Omental fat pad (tissue), 4 donors: ENCODE measurements at places on chromosomes 13 and 19. TPM values are rescaled to one million over a fixed set of nuclear protein-coding genes. Genes with fewer than 3 reads are reported as not detected.

NXNL1 gene
- not detected for total RNA-seq

PEAK3 gene
- total RNA-seq, result 1.3 TPM

ENOX1 gene
- 8.9 TPM for total RNA-seq

KRI1 gene
- total RNA-seq, result 36.3 TPM

SHD gene
- not detected for total RNA-seq

- DNase-seq, result no peak
Measured at GRCh38 chr13:43044720-43045301, 21.4 kb downstream of the DNAJC15 start.

DNA sequence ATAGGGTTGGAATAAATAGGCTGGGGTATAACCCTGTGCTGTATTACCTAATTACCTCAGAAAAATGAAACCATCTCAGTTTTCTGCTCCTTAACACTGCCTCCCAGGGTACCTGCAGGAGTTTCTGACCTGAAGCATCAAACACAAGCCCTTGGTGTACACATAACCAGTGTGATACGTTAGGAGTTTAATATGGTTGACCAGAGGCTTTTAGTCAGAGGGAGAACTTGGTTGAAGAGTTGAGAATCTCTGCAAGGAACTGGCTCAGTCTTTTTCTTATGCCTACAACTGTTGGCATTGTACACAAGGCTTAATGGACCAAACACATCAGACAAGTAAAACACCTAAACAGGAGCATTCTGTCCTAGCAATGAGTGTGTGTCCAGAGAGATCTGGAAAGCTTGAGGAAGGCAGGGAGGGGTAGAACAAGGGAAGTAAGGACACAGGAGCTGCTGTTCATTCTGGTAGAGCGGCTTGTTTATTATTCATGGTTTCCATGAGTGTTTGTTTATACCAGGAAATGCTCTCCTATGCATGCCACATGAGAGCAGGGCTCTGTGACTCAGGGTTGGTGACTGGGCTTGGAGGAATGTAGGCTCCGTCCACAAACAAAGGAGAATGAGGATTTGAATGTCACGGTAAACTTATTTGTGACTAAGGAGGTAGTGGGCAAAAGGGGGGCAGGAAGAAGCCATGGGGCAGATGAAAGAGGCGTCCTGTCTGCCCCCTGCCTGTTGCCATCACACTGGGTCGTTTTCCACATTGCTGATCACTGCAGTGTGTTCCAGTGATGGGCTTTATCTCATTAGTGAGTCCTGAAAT, 11.9 kb upstream of the SPATA13 start:
- no peak for DNase-seq

ZNF536 gene
- not detected for total RNA-seq

GRCh38 chr19:13212759-13213330, 62.6 kb downstream of the IER2 start:
- peak; percentile 35 for DNase-seq

ERVV-1 gene
- not detected for total RNA-seq

DNA sequence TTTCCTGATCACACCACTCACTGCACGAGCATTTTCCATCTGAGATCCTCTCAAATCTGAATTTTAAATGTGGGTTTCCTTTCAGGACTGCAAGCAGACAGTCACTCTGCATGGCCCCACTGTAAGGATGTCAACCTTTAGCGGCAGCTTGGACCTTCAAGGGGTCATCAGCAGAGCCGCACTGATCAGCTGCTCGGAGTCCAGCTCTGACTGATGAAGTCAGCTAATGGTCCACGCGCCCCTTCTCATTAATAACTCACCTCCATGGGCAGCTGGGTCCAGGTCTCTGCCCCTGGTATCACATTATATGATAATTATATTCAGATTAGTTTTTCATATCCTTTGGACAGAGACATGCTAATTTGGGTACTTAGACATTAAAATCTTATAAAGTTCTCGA, 36.1 kb upstream of the PDCD5 start:
- no peak for DNase-seq

CEACAM4 gene
- 1.7 TPM for total RNA-seq

GRCh38 chr13:24682353-24682752, 2.1 kb downstream of the ATP12A start:
- no peak for DNase-seq

- DNase-seq, result no peak
Measured at GRCh38 chr13:41500511-41500910, 43.2 kb downstream of the RGCC start.

SMIM24 gene
- not detected for total RNA-seq

GRCh38 chr13:29743201-29743786, 107.1 kb downstream of the UBL3 start:
- DNase-seq, result no peak

PCP2 gene
- total RNA-seq, result not detected

DNA sequence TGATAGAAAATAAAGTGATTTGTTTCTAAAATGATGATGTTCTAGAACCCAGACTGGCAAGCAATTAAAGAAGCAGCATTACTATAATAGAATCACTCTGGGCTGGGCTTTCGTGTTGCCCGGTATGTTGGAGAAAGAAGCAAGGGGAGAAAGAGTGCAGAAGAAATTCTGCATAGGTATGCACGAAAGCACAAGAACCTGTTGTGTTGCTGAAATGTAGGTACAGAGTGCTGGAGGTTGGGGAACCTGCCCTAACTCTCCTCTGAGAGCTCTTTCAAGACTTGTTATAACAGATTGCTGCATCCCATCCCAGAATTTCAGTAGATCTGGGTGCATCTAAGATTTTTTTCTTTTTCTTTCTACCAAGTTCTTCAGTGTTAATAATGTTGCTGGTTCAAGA, 95.7 kb upstream of the DACH1 start:
- no peak for DNase-seq

DNA sequence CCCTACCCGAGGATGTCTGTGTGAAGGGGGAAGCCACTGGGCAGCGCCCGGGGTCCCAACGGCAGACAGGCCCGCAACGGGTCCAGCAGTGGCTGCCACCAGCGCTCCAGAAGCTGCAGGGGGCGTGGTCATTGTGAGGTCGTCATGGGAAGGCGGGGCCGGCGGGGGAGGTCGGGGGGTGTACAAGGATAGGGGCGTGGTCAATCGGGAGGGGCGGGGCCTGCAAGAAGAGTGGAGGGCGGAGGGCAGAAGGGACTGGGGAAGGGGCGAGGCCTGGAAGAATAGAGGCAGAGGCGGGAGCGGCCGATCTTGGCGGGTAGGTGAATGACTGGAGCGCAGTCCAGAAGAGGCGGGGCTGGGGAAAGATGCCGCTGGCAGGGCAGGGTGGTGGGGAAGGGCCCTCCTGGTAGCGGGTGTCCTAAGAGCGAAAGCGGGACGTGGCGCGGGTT, 4.4 kb downstream of the FUZ start:
- peak; percentile 97 for DNase-seq

CNMD gene
- not detected for total RNA-seq

- DNase-seq, result no peak
Measured at GRCh38 chr13:72586518-72586917, 140.9 kb downstream of the MZT1 start.

GRCh38 chr13:72804301-72804700, 22.4 kb downstream of the PIBF1 start:
- no peak for DNase-seq

IGFL3 gene
- not detected for total RNA-seq

GRCh38 chr13:75334634-75335447, 147.1 kb downstream of the TBC1D4 start:
- no peak for DNase-seq

TTYH1 gene
- 0.28 TPM for total RNA-seq

- no peak for DNase-seq
Measured at GRCh38 chr13:77375560-77376108, 48.7 kb upstream of the MYCBP2 start.

GRCh38 chr19:56617531-56617930, 22.4 kb downstream of the ZNF71 start:
- DNase-seq, result no peak

SBNO2 gene
- total RNA-seq, result 33.1 TPM

- no peak for DNase-seq
Measured at GRCh38 chr13:30125422-30126073, 181.8 kb downstream of the KATNAL1 start.

DNA sequence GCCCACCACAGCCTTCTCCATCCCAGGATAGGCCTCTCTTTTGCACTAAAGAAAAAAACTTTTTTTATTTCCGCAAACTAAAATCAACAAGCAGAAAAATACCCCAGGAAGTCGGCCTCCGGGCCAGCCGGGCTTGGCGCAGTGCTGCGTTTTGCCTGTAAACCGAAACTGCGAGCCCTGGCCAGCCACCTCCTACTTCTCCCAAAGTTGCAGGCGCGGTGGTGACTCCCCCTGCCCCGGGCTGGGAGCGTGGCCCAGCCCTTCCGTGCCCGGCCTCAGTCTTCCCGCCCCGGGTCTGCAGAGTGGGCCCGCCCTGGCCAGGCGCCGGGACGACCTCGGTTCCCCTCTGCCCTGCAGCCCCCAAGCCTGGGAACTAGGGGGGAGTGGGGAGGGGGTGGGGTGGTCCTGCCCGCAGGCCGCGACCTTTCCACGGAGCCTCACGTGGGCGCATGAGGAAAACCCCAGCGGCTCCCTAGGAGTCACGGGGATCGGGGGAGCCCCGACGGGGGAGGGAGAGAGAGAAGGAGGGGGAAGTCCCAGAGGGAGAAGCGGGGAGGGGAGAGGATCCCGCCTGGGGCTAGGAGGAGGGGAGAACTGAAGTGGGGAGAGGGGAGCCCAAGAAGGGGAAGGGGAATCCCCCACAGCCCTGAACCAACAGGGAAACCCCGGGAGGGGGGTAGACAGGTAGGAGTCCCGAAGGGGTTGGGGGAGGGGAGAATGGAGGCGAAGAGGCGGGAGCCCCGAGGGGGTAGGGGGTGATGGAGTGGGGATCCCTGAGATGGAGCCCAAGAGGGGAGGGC, 3.0 kb downstream of the GADD45B start:
- peak; percentile 63 for DNase-seq

DNA sequence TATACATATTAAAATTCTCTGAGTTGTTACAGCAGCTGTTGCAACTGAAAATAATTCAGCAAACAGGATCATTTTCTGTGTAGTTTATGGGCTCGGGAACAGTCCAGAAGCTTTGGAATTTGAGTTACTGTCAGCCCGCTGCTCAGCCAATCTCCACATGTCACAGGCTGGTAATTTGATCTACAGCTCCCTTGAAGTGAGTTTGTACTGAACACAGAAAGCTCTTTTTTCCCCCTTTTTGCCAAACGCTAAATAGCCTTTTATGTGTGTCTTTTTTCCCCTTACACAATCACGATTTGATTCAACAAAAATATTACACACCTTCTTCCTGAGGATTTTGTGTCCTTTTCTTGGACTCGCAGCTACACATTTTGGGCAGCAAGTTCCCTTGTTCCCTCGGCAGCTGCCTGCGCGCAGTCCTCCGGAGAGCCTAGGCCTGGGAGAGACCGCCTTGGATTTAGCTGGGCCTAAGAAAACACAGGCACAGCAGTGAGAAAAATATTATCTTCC, 371.4 kb downstream of the KCNRG start:
- DNase-seq, result no peak

PSG3 gene
- not detected for total RNA-seq

- no peak for DNase-seq
Measured at GRCh38 chr19:7191946-7192691, 102.1 kb downstream of the INSR start.

NPAS1 gene
- total RNA-seq, result 1.4 TPM

GRCh38 chr13:41006306-41006705, 12.8 kb downstream of the ELF1 start:
- DNase-seq, result no peak

DNA sequence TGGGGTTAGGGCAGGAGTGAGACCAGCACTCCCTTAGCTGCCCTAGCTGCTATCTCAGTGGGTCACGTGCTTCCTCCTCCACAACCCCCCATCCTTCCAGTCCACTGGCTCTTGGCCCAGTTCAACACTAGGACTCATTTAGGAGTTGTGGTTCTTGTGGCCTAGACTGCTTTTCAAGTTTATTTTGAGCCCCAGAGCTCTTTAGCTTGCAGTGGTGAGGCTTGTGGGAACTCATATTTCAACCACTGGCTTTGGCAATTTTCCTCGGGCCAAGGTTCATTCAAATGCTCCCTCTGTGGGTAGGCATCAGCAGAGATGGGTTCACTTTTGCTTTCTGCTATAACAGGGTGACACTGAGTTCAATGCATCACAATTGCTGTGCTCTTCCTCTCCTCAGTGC, 436.2 kb upstream of the SLITRK5 start:
- no peak for DNase-seq

GRCh38 chr13:52743988-52744387, 4.4 kb upstream of the CNMD start:
- DNase-seq, result no peak

DNA sequence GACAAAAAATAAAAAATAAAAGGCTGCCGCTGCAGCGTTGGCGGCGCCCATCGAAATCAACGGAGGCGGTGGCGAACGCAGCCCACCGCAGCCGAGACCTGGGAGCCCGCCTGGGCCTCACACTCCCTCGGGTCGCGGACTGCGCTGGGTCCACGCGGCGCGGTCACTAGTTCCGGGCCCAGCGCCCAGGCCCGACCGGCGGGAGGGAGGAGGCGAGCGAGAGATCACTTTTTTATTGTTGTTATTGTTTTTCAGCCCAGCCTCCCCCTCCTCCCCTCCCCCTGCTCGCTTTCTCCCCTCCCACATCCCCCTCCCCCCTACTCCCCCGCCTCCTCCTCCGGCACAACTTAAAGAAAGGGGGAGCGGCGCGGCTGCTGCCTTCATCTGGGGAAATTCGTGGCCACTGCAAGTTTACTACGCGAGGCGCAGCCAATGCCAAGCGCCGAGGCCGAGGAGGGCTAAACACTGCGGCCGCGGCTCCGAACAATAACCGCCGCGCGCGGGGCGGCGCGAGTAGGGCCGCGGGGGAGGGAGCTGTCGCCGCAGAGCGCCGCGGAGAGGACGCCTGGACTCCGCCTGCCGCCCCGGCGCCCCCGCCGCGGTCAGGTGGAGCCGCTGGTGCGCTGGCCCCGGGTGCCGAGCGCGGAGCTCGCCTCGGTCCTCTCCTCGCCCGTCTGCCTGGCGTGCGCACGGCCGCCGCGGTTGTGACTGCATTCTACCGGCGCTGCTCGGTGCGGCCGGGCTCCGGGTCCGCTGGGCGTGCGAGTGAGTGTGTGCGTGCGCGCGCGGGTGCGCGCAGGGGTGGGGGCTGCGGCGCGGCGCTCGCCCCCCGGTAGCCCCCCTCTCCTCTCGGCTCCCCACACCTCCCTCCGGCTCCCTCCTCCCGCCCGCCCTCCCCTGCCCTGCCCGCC, 505 bp upstream of the ZIC2 start:
- no peak for DNase-seq

DNA sequence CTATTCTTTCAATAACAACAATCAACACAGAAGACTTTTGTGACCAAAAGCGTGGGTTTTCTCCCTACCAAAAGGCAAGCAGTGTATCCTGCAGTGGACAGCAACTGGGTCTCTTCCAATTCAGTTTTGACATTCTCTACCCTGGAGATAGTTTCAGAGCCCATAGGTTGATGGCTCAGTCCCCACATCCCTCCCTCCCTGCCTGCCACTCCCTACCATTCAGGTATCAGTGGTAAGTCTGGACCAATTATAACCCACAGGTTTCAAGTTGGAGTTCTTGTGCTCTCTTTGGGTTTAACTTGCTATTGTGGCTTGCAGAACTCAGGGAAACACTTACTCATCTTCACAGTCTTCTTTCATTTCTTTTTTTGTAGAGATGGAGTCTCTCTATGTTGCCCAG, 60.2 kb downstream of the ZNF823 start:
- no peak for DNase-seq
